CD4-positive, alpha-beta T cell treated with Interleukin-1 beta for 1 hour (primary cell): ENCODE measurements at places on chromosomes 2 and 18.

GRCh38 chr2:45498661-45499550 is 112.2 kb downstream of the SRBD1 start:
- DNase-seq = no peak

DNA sequence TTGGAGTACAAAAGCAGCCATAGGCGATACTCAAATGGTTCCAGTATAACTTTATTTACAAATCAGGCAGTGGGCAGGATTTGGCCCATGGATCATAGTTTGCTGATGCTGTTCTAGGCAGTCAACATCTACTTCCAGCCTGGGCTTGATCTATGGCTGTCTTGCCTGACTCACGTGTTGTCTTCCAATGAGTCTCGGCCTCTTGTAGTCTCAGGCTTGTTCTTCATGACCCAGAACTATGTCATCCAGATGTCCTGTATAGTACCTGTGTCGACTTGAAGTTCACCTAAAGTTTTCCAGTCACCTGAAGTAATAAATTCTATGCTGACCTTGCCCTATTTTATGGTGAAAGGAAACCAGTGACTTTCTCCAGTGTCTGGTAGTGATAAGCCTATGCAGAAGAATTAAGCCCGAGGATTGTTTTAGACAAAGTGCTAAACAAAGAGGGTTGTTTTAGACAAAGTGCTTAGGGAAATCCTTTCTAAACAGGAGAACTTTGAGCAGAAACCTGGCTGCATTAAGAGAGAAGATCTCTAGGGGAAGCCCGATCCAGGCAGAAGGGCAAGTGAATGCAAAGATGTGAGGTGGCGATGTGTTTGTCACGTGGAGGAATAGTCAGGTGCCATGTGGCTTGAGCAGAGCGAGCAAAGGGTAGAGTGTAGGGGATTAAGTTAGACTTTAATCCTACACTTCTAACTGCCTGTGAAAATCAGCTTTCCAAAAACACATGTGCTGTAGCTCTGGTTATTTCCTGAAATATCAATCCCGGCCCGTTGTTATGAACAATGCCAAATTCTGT is 8.5 kb upstream of the THNSL2 start:
- DNase-seq = no peak

GRCh38 chr18:13810950-13811485 is 12.9 kb upstream of the MC5R start:
- no peak for DNase-seq

DNA sequence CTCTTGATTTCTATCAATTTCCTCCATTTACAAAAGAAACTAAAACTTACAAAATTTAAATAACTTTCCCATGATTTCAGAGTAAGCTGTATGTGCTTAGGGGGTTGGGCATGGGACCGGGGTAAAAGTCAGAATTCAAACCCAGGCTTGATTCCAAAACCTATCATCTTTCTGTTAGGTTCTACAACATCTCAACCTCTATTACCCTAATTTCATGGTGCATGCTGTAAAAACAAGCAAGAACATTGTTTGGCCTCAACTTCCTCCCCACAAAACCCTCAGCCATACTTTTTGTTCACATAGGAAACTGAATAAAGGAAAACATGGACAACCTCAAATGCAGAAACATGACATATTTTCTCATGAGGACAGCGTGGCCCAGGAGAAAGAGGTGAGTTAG is 59.3 kb downstream of the RDH14 start:
- no peak for DNase-seq

DNA sequence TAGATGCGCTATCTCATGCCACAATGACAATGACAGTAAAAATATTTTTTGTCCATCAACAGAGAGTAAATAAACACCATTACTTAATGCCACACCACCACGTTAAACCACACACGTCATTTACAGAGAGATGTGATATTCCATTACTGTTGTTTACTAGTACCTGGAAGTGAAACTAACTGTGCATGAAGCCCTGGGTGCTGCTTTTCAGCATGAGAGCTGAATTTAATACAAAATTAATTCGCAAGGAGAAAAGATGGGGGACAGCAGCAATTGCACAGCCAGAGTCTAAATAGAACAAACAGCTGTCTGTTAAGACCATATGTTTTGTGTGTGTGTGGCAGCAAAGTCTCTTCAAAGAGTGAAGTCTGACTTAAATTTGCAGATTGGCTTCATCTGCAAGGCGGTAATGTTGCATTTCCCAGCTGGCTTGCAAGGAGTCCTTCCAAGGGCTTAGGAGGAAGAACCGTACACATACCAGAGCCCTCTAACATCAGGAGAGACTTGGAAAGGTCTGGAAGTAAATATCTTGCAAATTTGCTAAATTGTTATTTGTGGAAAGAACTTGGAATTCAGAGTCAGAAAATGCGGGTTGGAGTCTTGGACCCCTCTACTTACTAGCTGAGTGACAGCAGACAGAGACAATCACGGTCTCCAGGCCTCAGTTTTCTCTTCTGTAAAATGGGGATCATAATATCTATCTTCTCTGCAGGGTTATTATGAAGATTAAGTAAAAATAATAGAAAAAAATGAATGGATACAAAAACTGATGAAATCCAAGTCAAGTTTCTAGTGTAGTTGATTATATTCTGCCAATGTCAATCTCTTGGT is 127.6 kb downstream of the ALPK2 start:
- DNase-seq = no peak

DNA sequence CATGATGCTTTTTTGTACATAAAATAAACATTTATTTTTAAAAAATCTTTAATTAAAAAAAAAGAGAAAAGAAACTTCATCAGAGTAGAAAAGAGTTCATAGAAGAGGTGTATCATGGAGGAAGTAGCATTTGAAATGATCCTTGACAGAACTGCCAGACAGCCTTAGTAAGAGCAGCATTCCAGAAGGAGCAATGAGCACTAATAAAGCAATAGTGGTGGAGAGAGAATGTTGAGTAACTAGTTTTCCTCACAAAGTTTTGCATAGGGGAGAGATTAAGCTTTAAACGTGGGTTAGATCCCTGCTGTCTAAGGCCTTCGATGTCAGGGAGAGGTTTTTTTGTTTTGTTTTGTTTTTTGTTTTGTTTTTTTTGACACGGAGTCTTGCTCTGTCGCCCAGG is 29.8 kb upstream of the METTL21A start:
- DNase-seq = no peak

- no peak for DNase-seq
Observed at GRCh38 chr2:234968631-234969305, 17.0 kb downstream of the SH3BP4 start.

- DNase-seq = no peak
Observed at GRCh38 chr2:60948161-60948560, 66.8 kb downstream of the REL start.

GRCh38 chr2:219469186-219469724 is 29.4 kb upstream of the GMPPA start:
- DNase-seq = no peak

DNA sequence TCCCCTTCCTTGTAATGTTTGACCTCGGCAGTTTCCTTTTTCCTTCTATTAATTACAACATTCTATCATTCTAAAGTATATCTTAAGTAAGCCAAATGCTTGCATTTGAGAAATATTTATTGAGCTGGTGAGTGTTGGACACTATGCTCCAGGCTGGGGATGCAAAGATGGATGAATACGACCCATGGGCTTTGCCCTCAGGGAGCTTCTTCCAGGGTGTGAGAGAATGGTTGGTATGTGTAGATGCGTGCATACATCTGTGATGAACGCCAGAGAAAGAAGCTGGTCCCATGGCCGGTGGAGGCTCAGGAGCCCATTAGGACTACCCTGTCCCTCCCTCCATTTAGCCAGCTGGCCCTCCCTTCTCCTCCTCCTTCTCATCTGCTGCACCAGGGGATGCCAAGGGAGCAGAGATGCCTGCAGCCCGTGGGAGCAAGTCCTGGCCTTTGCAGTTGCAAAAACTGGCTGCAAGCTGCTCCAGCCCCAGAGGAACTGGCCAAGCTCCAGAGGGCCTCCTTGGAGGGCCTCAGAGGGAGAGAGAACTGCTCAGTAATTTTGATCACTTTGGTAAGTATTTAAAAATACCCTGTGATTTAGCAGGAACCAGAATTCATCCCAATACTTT is 65.7 kb upstream of the FOSL2 start:
- no peak for DNase-seq
